ENCODE measurements at places on chromosomes 11 and 22. TPM values are rescaled to one million over a fixed set of nuclear protein-coding genes. Genes with fewer than 3 reads are reported as not detected.

- H3K36me3 ChIP-seq = no peaks in the 10 kb centered on the region
- H3K27ac ChIP-seq = no peak overlapping the region
- H3K4me1 ChIP-seq = no peaks in the 10 kb centered on the region
- DNase-seq = no peak
- H3K4me3 ChIP-seq = no peak overlapping the region
- no peaks in the 10 kb centered on the region for H3K27me3 ChIP-seq
These were observed 61.3 kb downstream of the SBF2 start for GRCh38 chr11:10232756-10233155.

DNA sequence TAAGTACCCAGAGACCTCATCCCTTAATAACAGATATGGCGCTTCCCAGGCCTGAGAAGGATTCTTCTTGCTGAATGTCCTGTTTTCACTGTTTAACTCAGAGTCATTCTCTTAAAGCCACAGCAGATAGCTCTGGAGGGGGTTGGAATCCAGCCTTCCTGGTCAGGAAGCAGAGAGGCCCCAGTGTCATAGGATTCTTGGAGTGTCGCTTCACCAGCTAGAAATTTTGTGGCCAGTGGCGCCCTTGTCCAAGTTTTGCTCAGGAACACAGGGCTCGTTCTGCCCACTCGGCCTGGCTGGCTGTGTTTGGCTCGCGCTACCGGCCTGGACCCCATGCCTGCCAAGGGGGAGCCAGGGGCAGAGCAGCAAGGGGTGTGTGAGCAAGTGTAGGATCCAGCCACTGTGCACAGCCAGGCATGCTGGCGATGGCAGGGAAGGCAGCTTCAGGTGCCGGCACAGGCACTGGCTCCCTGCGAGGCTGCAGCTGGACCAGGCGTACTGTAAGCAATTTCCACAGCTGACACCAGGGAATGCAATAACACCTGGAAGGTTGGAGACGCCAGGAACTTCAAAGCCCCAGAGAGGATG lies 214.8 kb upstream of the SESN3 start:
- no peak overlapping the region for H3K27ac ChIP-seq
- peaks cover 9% of the 10 kb centered on the region for H3K4me1 ChIP-seq
- H3K4me3 ChIP-seq = no peak overlapping the region
- DNase-seq = no peak
- H3K36me3 ChIP-seq = no peaks in the 10 kb centered on the region

GRCh38 chr22:49524362-49524761 lies 303.3 kb downstream of the BRD1 start:
- no peak for DNase-seq
- H3K27ac ChIP-seq = no peak overlapping the region
- H3K4me1 ChIP-seq = no peaks in the 10 kb centered on the region
- H3K27me3 ChIP-seq = no peaks in the 10 kb centered on the region

GRCh38 chr22:43039800-43040199 lies 24.9 kb upstream of the PACSIN2 start:
- H3K4me3 ChIP-seq = no peak overlapping the region
- H3K36me3 ChIP-seq = no peaks in the 10 kb centered on the region
- DNase-seq = no peak
- no peaks in the 10 kb centered on the region for H3K4me1 ChIP-seq
- no peak overlapping the region for H3K27ac ChIP-seq
- H3K27me3 ChIP-seq = no peaks in the 10 kb centered on the region

Gene C1QTNF5
- total RNA-seq = not detected

Gene IFITM10
- 0.96 TPM for total RNA-seq

DNA sequence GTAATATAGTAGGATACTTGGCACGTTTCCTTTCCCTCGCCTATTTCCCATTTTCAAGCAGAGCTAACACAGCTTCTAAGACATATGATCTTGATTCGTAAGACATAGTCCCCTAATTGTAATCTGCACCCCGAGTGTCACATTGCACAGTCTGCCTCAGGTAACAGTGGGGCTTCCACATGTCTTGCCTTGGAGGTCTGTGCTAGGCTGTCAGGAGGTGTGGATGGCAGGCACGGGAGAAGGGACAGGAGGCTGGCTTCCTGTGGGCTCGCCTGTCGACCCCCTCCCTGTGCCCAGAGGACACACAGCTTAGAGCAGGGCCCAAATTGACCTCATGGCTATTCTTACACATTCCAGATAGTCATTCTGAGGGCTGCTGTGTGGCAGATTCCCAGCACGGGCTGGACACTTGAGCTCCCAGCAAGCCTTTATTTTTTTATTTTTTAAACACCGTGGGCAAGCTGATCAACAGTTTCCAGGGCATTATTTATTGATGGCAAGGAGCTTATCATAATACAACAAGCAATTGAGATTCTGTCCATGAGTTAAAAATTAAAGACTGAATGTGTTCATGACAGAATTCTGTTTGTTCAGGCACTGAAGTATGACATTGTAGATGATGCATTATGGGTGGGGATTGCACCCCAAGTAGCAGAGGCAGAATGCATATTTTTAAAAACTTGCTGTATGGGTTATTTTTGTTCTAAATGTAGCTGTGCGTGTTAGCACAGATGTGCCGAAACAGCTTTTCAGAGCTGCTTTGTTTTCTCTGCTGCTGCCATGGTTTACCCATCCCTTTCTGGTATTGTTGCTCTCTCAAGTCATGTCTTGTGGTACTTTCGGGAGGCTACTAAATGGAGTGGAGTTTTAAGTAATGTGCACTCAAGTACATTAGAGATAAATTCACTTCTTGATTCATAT lies 113.0 kb downstream of the ATXN10 start:
- no peak overlapping the region for H3K4me3 ChIP-seq
- H3K36me3 ChIP-seq = peaks cover under 1% of the 10 kb centered on the region
- H3K4me1 ChIP-seq = no peaks in the 10 kb centered on the region
- H3K27me3 ChIP-seq = no peaks in the 10 kb centered on the region

GRCh38 chr11:88384669-88385005 lies 47.1 kb upstream of the CTSC start:
- peaks cover 9% of the 10 kb centered on the region for H3K36me3 ChIP-seq
- H3K4me1 ChIP-seq = peaks cover 17% of the 10 kb centered on the region
- H3K27ac ChIP-seq = no peak overlapping the region

Gene LRRC32
- total RNA-seq = 0.32 TPM

Gene AQP11
- 0.82 TPM for total RNA-seq

- no peak overlapping the region for H3K27ac ChIP-seq
- H3K36me3 ChIP-seq = no peaks in the 10 kb centered on the region
- H3K4me3 ChIP-seq = no peak overlapping the region
- H3K4me1 ChIP-seq = no peaks in the 10 kb centered on the region
- H3K27me3 ChIP-seq = peaks cover 43% of the 10 kb centered on the region
These were observed 91.3 kb upstream of the SLC25A18 start for GRCh38 chr22:17471886-17472535.

- no peaks in the 10 kb centered on the region for H3K27me3 ChIP-seq
- H3K4me3 ChIP-seq = no peak overlapping the region
- H3K4me1 ChIP-seq = peaks cover 4% of the 10 kb centered on the region
- no peak for DNase-seq
- no peak overlapping the region for H3K27ac ChIP-seq
These were observed 15.2 kb downstream of the CCDC134 start for GRCh38 chr22:41815716-41816115.

Gene ARHGAP20
- 0.18 TPM for total RNA-seq

GRCh38 chr11:14384338-14384737 lies 25.4 kb upstream of the RRAS2 start:
- no peak overlapping the region for H3K4me3 ChIP-seq
- peaks cover 17% of the 10 kb centered on the region for H3K27me3 ChIP-seq
- peaks cover 7% of the 10 kb centered on the region for H3K4me1 ChIP-seq
- DNase-seq = no peak
- H3K27ac ChIP-seq = no peak overlapping the region

DNA sequence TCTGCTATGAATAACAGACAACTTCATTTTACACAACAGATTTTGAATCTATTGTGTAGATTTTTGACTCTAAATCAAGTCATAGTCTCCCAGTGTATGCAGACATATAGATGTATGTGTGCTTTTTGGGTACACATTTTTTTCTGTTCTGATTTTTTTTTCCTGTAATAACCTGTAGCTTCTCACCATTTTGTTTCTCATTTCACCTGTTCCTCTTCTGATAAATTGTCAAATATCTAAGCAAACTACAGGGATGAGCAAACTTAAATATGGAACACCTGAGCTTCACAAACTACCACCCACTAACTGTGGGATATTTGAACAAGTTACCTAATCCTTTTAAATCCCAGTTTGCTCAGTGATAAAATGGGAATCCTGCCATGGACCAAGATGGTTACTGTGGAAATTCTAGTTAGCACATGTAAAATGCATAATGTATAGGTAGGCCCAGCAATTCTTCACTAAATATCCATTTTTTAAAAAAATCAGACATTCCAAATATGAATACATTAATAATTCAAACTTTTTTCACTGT lies 15.7 kb downstream of the LGR4 start:
- no peaks in the 10 kb centered on the region for H3K36me3 ChIP-seq
- no peaks in the 10 kb centered on the region for H3K27me3 ChIP-seq
- no peak overlapping the region for H3K4me3 ChIP-seq
- DNase-seq = no peak

GRCh38 chr11:56049487-56049886 lies 22.0 kb downstream of the OR5AS1 start:
- no peak overlapping the region for H3K4me3 ChIP-seq
- no peaks in the 10 kb centered on the region for H3K36me3 ChIP-seq
- H3K27ac ChIP-seq = no peak overlapping the region

- peaks cover 5% of the 10 kb centered on the region for H3K27me3 ChIP-seq
- DNase-seq = no peak
- no peaks in the 10 kb centered on the region for H3K36me3 ChIP-seq
- H3K27ac ChIP-seq = no peak overlapping the region
- H3K4me1 ChIP-seq = no peaks in the 10 kb centered on the region
- H3K4me3 ChIP-seq = no peak overlapping the region
These were observed 223.1 kb upstream of the B3GAT1 start for GRCh38 chr11:134634897-134635831.

Gene SLC35F2
- total RNA-seq = 9.8 TPM

Data from activated CD8-positive, alpha-beta memory T cell treated with anti-CD3 and anti-CD28 coated beads, Interleukin-2, amount 10 ng/mL, durations not matched to agents 7 days and 5 days (primary cell).